ENCODE measurements at places on chromosomes 1 and 21. TPM values are rescaled to one million over a fixed set of nuclear protein-coding genes. Genes with fewer than 3 reads are reported as not detected.

GPR157 gene
- 1.9 TPM for total RNA-seq

RXRG gene
- total RNA-seq, result 0.17 TPM

SLC1A7 gene
- 1.2 TPM for total RNA-seq

TMOD4 gene
- 0.29 TPM for total RNA-seq

TCHHL1 gene
- not detected for total RNA-seq

LCE3D gene
- total RNA-seq, result not detected

IGSF3 gene
- total RNA-seq, result 0.33 TPM

AMPD1 gene
- total RNA-seq, result not detected

FAM72D gene
- 1.3 TPM for total RNA-seq

SPATA17 gene
- 0.50 TPM for total RNA-seq

OR6K3 gene
- not detected for total RNA-seq

RGSL1 gene
- total RNA-seq, result not detected

DENND2D gene
- total RNA-seq, result 3.3 TPM

SCMH1 gene
- total RNA-seq, result 18.6 TPM

ANXA9 gene
- total RNA-seq, result 0.17 TPM

KCNA2 gene
- not detected for total RNA-seq
